ENCODE measurements at places on chromosomes 6 and 20. TPM values are rescaled to one million over a fixed set of nuclear protein-coding genes. Genes with fewer than 3 reads are reported as not detected.

DNA sequence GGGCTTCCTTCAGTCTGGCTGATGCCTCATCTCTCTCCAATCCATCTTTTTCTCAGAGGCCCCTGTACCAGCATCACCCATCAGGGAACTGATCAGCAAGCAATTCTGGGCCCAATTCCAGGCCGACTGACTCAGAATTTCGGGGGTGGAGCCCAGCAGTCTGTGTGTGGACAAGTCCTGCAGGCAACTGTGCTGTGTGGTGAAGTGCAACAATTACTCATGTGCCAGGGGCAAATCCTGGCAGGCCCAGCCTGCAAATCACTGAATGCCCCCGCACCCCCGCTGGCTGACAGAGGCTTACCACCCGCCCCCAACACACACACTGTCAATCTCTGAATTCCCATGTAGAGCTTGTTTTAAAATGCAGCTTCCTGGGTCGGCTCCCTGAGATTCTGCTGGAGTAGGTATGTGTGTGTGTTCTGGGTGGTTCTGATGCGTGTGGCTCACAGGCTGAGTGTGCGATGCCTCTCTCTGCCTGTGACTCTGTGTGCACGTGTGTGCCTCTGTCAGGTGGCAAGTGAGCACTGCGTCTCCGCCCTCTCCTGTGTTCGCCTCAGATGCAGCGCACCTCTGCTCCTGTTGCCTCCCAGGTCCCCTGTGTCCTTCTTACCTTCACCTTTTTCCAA, 45.4 kb downstream of the SSR1 start:
- DNase-seq = peak; percentile 63

DNA sequence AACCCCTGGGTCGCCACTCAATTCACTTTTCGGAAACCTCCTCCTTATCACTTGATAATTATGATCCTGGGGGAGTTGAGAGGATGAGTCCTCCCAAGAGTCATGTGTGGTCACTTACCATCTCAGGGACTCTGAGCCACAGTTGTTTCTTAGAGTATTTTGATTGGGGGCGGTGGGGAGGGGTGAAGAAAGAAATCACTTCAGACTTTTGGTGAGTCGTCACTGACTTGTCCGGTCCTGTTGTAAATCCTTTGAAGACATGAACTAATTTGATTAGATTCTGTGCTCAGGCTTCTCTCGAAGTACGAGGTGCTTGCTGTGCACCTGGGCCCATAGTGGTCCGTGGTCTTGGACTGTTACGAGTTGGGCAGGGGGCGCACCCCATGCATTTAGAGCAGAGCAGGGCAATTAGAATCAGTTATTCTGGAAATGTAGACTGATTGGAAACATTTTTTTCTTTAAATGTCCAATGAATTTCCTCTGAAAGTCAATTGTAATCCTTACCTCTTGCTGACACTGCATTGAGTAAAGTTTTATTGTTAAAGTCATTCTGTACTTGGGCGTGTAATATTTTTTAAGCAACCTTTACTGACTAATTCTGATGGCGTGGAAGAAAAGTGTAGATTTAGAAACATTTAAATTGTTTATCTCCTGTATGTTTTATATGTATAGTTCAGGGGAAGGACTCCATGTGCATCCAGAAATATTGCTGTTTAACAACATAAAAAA, 173.4 kb downstream of the SLC16A10 start:
- DNase-seq = no peak

ADAM33 gene
- total RNA-seq = 18.5 TPM

DNA sequence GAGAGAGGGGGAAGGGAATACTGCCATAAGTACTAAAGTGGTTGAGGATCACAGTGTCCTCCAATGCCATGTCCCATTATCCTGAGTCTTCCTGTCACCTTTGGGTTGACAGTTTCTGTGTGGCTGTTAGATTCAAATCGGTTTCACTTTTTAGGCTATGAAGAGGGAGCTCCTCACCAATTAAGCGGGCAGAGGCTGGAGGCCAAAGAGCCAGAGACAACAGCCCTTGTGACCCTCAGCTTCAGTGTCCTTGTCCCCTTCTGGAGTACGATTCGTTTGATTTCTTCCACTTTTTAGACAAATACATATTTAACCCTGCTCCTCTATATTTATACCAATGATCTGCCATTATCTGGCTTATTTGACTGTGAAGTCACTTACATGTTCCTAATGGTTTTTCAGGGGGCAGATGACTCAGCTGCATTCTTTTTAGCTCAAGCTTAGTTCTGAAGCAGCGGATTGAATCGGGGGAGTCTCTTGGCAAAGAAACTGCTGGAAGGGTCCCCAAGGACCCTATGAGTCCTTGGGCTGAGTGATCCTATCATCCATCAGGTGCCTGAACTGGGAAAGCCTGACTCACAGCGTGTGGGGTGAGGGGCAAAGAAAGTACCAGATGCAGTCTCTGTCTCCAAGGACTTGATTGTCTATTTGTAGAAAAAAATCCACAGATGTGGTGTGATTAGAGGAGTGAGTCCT, 18.2 kb downstream of the FERMT1 start:
- DNase-seq = no peak

GRCh38 chr6:136475686-136476085, 74.5 kb downstream of the MAP7 start:
- DNase-seq = no peak

EBF4 gene
- total RNA-seq = 4.4 TPM

DNAH8 gene
- total RNA-seq = not detected

Measured in left cardiac atrium (tissue), 4 donors.